ENCODE measurements at places on chromosomes 13 and 19.

DNA sequence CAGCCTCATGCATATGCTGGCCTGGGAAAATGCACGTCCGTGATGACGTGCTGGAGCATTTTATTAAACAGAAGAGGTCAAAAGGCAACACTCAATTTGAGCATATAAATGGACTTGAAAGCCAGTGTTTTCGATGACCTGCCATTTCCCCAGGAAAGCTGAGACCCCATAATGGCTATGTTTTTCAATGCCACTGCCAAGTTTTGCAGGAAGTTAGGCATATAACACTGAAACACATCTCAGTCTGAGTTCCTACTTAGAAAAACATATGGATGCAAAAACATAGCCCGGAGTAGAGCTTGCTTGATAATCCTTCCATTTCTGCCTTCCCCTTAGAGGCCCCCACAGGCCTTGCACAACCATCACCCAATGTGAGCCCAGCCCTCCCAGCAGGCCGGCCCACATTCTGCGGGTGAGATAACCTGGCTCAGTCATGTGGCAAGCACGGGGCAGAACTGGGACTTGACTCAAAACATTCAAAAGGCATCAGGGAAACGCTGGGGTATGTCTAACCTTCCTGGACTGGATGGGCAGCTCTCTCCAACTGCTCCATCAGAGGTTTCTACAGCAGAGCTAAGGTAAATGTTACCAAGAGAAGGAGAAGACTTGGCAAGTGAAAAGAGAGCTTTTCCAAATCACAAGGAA is 24.9 kb downstream of the EPS15L1 start:
- DNase-seq = peak; percentile 78

DNA sequence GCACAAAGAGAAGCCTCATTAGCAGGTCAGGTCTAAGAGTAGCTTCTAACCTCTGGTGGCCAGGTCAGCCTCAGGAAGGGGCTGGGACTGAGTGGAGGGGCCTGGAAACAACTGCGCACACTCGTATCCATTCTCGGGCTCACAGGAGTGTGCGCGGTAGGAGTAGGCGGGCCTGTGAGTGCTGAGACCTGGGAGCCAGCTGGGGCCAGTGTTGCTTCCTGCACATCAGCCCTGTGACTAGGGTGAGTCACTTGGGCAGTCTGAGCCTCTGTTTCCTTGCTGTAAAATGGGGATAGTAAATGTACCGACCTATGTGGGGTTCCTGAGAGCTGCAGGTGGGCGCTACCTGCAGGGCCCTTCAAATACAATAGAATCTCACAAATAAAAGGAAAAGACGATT is 26.9 kb downstream of the SIN3B start:
- DNase-seq = no peak

DNA sequence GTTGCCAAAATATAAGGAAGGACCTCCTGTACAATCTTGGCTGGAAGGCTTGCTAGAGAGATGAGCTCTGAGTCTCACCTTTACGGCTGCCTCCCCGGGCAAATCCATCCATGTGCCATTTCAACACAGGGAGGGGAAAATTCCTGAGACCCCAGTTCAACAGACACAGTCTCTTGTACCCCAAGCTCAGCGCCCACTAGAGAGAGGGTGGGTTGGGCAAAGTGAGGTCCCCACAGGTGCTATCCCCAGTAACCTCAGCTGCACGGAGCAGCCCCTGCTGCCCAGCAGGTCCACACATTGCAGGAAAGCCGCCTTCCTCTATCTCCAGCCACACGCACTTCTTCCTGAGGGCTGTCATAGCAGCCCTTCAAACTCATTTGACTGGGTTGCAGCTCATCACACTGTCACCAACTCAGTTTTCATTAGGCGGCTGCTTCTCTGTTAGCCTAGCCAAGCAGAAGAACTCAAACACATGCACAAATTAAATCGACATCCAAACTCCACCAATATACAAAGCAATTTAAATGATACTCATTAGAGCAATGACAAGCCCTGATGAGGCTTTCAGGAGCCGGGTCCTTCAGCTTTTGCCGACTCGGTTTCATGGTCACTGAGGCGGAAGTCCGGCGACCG is 80.4 kb downstream of the TSHZ3 start:
- DNase-seq = no peak

DNA sequence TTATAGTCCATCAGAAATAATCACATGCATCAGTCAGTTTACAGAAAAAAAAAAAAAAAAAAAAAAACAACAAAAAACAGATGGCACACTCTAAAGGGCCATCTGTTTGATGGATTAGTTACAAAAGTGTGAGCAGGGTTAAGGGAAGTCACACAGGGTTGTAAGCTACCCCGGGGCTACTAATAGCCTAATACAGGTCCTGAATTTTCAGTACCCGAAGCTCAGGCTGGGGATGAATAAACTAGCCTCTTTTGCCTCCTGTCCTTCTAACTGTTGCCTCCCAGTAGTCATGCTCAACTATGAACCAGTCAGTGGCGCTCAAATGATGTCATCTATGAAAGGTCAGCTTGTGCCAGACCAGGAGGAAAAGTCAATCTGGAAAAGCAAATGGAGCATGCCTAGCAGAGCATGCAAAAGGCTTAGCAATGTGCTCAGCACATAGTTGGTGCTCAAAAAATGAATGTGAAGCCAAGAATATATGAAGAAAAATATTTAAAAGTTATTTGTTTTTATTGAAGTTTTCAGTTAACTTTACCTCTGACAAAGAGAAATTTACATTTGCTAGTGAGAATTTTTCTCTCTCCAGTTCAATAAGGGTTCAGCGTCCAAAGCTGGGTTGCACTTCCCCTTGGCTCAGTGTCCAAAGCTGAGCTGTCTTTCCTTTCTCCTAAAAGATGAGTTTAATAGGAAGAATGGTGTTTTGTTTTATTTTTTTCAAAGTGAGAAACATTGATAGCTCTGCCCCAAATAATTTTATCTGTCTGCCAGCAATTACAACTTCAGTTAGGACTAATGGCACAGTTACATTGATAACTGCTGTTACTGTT is 30.8 kb upstream of the LRCH1 start:
- DNase-seq = no peak

DNA sequence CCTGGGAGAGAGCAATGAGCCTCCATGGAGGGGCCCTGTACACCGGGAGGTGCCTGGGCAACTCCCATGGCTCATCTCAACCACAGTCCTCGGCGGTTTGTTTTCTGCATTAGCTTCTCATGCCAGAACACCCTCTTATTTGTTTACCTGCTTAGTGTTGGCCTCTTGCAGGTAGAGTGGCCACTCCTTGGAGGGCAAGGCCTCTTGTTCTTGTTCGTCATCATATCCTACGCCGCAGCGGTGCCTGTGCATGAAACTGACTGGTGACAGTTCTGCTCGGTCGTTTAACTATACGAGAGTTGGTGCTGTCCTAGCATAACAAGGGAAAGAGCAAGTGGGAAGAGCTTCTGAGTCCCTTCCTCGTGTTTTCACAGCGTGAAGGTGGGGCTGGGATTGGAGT is 40.5 kb upstream of the RNF113B start:
- DNase-seq = no peak

DNA sequence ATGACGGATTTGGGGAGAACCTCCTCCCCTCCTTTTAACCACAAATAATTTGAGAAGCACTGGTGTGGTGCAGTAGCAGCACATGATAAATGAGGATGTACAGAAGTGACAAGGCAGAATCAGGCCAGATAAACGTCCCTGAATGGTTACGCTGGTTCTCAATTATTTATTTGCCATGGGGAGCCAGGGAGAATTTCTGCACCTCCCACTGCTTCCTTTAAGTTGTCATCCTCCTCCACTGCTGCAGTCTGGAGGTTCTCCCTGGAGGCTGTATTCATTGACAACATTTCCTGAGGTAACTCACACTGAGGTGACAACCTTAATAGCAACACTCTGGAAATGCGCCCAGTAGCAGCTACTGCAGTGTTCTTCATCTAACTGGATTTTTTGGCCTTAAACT is 308.9 kb upstream of the SLITRK1 start:
- no peak for DNase-seq

GRCh38 chr13:62193919-62194318 is 778.3 kb upstream of the PCDH20 start:
- DNase-seq = no peak

DNA sequence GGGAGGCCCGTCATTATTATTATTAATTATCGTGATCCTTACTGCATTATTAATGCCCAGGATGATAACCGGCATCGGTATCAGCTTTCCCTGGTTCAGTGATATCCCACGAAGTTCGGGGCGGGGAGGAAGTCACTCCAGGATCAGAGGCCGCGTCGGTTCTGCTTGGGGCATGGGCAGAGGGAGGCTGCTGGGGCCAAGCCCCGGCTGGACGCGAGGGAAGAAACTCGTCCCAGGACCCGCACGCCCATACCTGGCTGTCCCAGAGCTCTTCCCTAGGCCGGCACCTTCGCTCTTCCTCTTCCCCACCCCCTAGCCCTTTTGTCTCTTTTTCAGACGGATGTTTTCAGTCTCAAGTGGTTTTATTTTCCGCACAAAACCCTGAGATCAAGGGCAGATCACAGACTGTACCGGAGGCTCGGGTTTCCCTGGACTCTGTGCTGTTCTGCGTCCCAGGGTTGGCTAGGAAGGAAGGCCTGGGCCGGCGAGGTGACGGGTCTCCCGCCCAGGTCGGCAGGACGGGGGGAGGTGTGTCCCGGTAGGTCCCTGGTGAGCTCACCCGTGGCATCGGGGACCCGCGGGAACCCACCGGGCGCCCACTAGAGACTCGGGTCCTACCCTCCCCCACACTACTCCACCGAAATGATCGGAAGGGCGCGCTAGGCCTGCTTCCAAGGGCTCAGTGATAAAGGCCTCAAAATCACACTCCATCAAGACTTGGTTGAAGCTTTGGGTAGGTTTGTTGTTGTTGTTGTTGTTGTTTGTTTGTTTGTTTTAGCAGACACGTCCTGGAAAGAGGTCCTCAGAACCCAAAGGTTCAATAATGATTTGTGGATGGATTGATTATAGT is 7.9 kb downstream of the ZIC2 start:
- DNase-seq = no peak

- DNase-seq = peak; percentile 33
These were observed 12.8 kb downstream of the ANKRD27 start for GRCh38 chr19:32662186-32662585.

- no peak for DNase-seq
These were observed 93.2 kb downstream of the LHFPL6 start for GRCh38 chr13:39509616-39510315.

GRCh38 chr19:16361926-16362325 is 37.3 kb downstream of the KLF2 start:
- DNase-seq = no peak

GRCh38 chr19:12786141-12786870 is 5.0 kb upstream of the JUNB start:
- DNase-seq = no peak

DNA sequence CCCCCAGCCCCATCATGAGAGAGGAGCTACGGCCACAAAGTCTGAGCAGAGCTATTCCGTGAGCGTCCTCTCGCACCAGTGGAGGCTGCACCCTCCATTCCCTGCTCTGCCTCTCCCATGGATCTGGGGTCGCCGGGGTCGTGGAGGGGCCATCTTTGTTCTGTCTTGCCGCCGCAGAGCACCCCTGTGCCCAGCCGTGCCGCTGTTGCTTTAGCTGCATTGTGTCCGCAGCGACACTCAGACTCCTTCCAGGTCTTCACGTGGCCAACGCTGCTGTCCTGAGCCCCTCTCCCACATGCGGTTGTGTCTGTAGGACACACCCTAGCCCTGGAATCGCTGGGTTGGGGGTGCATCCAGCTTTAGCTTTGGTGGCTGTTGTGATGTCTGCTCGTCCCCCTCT is 15.8 kb downstream of the YIPF2 start:
- no peak for DNase-seq

DNA sequence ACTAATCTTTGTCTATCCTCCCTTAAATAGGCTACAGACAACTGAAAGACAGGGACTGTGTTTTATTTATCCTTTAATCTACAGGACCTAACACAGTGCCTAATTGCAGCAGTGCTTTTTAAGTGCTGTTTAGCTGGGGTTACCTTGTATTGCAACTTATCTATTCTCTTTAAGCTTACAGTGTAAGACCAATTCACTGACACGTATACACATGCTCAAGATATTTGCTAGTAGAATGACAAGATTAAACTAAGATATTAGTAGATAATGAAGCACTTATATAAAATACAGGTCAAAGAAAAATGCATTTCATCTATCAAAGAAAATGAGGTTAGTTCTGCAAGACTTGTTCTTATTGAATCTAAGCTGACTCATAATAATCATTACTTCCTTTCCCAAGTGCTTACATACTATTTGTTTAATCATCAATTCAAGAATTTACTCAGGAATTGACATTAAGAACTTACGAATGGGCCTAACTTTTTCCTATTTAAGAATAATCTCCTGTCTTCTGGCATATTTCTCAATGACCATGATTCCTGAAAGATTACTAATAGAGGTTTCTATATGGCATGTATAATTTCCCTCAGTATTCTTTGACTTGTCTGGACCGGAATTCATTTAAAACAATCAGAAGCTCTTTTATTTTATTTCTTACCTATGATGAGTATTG is 75.8 kb upstream of the MAB21L1 start:
- DNase-seq = no peak

GRCh38 chr13:33453936-33454335 is 168.4 kb upstream of the STARD13 start:
- DNase-seq = no peak

GRCh38 chr13:84661718-84662117 is 779.4 kb upstream of the SLITRK1 start:
- DNase-seq = no peak

GRCh38 chr13:94464771-94465170 is 14.7 kb downstream of the DCT start:
- no peak for DNase-seq
